ENCODE measurements at places on chromosomes 2 and 18.

- DNase-seq = no peak
Measured at GRCh38 chr2:109346601-109347228, 217.7 kb downstream of the SH3RF3 start.

GRCh38 chr2:26268213-26268612, 23.5 kb downstream of the HADHB start:
- DNase-seq = no peak

- DNase-seq = no peak
Measured at GRCh38 chr18:63317982-63318888, 1.3 kb downstream of the BCL2 start.

DNA sequence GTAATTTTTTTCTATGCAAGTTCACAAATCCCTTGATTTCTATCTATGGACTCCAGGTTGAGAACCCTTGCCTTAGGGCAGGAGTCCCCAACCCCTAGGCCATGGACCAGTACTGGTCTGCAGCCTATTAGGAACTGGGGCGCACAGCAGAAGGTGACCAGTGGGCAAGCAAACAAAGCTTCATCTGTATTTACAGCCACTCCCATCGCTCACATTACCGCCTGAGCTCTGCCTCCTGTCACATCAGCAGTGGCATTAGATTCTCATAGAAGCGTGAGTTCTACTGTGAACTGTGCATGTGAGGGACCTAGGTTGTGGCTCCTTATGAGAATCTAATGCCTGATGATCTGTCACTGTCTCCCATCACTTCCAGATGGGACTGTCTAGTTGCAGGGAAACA, 70.2 kb upstream of the SMAD2 start:
- DNase-seq = no peak

DNA sequence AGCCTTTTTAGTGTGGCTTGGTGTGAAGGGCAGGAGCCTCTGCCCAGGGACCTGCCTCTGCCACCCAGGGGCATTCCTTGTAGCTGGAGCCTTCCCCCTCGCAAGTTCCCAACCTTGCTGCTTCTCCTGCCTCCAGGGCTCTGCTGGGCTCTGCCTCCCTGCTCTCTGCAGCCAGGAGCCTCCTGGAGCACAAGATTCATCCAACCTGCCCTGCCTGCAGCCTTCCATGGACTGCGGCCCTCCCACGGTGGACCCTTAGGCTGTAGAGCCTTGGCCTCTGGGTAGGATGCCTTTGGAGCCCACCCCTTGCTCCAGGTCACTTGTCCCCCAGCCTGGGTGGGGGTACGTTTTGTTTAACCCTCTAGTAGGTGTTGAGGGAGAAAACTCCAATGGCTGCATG, 2.5 kb downstream of the SLC66A3 start:
- no peak for DNase-seq

- DNase-seq = no peak
Measured at GRCh38 chr18:8529609-8530008, 79.6 kb upstream of the RAB12 start.

- no peak for DNase-seq
Measured at GRCh38 chr2:208627110-208627884, 220.7 kb downstream of the PTH2R start.

- no peak for DNase-seq
Measured at GRCh38 chr2:98324181-98324580, 22.1 kb upstream of the CNGA3 start.

GRCh38 chr2:189504238-189504637, 63.0 kb downstream of the WDR75 start:
- DNase-seq = no peak

GRCh38 chr2:152762202-152762601, 43.8 kb downstream of the ARL6IP6 start:
- no peak for DNase-seq

GRCh38 chr2:148725564-148725963, 81.0 kb downstream of the EPC2 start:
- no peak for DNase-seq

DNA sequence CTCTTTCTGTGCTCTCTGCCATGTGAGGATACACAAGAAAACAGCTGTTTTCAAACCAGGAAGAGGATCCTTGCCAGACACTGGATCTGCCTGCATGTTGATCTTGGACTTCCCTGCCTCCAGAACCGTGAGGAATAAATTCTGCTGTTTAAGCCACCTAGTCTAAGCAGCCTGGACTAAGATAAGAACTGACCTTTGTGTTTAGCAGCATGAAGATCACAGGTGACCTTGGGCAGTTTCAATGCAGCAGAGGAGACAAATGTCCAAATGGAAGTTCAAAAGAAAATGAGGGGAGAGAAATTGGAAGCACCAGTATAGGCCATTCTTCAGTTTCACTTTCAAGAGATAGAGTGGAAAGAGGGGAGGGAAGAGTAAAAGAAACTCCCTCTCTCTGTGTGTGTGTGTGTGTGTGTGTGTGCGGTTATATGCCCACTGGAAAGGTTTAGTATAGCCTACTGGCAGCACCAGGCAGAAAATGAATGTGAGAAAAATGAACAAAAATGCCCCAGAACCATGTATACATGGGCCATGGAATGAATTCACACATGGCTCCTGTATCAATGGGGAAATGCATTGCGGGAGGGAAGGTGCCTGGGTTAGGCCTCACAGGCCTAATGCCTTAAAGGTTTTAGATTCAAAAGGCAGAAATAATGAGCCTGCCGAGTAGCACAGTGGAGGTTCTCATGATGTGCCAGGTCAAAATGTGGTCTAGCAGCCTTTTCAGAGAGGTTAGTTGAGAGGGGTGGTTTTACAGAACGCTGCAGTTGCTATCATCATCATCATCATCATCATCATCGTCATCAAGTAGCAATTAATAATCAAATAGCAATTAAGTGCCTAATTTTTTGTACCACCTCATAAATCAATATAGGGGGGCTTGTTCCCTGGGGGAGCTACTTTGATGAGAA, 1.1 kb upstream of the CERS6 start:
- DNase-seq = no peak

DNA sequence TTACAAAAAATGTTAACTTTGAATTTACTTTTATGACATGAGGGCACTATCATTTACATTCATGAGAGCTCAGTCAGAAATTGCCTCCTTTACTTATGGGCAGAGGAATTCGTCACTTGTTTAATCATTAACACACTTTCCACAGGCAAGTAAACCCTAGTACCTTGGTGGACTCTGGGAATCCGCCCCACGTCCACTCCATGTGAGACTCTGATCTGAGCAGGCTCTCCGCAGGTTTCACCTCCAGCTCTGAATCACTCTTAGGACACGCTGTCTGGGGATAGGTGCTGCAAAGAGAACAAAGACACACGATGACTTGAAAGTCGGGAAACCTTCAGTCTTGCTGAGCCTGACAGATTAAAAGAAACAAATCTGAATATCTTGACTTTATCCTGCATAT, 73.6 kb downstream of the LPIN2 start:
- DNase-seq = no peak

- DNase-seq = peak; percentile 46
Measured at GRCh38 chr2:37671009-37671815, at the start of gene CDC42EP3. Gene CDC42EP3, minus strand, starts transcription at chr2:37671642. Its CDS starts 25,055 bp downstream, at chr2:37646587.

DNA sequence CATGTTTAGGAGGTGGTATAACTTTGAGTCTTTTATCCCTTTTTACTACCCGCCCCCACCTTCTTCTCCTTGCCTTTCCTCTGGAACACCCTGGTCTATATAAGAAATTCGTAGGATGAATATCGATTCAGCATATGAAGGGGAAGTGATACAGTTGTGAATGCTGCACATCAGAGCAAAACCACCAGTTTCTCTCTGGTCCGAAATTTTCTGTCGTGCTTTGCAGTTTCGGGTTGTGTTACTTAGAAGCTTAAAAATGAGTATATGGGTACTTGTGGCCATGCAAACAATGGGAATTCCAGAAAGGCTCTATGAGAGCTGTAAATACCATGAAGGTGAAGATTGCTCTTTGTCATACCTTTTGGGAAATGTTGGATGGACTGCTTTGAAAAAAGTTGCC, 60.6 kb downstream of the DAW1 start:
- no peak for DNase-seq

DNA sequence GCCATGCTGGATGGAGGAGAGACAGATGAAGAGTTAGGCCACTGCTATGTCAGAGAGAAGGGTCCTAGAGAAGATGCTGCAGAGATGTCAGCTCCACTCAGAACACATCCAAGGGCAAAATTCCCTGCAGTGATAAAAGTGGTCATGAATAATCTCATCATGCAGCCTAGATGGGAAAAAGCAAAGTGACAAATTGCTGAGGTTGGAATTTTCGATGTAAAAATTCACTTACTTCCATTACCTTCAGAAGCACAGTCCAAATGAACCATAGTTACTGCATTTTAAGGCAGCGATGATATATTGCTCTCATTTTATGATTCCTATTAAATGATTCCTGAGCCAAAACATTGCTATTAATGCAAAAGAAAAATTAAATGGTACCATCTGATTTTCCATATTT, 16.4 kb downstream of the ANKRD29 start:
- no peak for DNase-seq

- no peak for DNase-seq
Measured at GRCh38 chr2:218166791-218167190, at the start of gene CXCR1. Gene CXCR1, minus strand, starts transcription at chr2:218166962. Its CDS starts 1,751 bp downstream, at chr2:218165211.

DNA sequence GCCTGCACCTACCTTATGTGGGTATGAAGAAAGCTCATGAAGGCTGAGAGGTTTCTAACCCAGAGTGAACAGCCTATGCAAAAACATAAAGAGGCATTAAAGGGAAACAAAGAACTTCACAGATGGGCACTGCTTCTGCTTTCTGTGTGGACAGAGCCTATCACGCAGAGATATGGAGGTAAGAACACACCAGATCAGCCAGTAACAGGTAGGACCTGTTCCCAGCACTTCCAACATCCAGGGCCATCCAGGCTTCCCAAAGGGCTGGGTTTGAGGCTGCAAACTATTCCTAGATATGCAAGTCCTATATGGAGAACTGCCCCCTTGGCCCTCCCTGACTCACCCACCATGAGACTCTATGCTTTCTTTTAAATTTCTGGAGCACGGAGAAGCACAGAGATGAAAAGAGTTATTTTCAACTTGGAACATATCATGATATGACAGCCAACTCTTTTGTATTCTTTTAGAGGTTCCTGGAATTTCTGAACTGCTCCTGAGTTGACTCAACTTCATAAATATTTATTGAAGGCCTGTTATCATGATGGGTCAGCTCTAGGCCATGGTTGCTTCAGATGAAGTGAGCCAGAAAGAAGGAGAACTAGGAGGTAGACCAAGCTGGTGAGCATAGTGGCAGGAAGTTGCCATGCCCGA, 77.4 kb upstream of the PPP1CB start:
- no peak for DNase-seq

DNA sequence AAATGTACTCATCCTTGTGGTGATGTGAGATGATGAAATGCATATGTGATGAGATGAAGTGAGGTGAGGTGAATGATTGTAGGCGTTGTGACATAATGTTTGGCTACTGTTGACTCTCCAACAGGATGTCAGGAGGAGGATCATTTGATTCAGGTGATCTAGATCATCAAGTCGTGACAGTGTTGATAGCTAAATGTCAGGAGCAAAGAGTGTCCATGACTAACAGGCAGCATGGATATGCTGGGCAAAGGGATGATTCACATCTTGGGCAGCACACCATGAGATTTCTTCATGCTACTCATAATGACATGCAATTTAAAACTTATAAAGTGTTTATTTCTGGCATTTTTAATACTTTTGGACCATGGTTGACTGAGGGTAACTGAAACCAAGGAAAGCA, 40.2 kb upstream of the UBXN4 start:
- no peak for DNase-seq

DNA sequence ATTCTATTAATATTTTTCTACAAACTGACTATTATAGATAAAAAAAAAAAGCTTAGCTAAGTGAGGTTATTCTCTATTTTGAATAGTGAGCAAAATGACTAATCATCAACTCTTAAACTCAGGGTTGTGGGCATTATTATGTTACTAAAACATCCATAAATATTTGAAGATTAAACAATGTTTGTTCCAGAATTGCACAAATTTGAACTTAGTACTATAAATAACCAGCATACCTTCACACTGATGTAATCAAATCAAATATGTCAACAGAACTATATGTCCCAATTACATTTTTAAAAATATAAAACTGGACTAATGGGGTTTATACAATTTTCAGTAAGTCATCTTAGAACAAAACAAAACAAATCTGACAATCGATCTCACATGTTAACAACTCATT, 800.9 kb downstream of the LRP1B start:
- DNase-seq = no peak

GRCh38 chr2:99088017-99088416, 53.5 kb upstream of the C2orf15 start:
- no peak for DNase-seq

DNA sequence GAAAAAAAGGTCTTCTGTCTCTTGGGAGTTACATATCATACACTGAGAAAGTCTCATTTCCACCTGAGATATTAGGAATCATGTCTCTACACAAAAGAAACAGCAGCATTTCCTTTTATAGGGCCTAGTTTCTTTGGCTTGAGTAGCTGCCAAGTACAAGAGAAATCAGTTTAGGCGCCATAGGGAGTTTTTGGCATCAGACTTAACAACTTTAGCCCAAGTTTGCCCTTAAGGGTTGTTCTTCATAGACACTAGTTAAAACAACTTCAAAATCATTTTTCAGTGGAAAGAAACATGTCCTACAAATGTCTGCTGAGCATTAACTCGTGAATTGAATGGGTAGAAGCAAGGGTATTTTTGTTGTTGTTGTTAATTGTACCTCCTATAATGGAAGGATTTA, 587.0 kb upstream of the DSEL start:
- DNase-seq = no peak

DNA sequence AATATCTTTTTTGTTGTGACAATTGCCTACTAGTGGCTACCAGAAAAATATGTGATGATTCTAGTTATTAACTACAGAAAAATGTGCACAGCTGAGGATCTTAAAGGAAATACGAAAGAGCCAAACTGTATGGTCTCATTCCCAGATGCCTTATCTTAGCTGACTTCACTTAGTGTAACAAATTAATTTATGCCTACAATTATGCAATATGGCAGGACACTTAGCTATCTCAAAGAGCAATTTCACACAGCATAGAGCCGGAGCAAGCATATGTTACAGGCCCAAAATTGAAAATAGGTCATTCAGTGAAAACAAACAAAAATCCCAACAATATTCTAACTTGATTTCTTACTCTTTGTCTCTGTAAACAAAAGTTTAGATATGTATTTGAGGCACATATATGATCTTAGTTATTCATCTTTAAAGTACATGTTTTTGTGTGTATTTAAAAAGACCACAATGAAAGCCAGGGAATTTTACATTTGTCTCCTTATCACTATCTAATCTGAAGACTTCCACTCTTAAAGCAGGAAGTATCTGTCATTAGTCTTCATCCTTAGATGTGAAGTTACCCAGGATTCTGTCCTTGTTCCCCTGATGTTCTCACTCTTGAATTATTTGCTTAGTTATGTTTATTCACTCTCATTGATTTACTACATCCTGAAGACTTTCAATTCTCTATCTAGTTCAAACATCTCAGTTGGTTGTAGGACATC, 1579.0 kb upstream of the NXPH2 start:
- no peak for DNase-seq

GRCh38 chr2:3756306-3756705, 52.9 kb downstream of the DCDC2C start:
- DNase-seq = no peak

DNA sequence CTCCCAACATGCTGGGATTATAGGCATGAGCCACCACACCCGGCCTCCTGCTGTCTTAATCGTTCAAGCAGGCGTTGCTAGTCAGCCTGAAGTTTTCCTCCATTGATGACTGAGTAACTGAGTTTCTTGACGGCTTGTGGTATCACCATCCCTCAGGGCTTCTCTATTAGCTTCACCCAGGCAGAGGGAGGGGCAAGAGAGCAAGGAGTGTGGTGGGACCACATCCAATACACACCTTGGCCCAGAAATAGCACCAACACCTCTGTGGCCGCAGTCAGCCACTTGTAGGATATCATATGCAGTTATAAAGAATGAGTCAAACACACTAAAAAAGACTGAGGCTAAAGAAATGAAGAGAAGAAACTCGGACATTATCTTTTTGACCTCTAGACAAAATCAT, 1009.4 kb upstream of the CELF4 start:
- no peak for DNase-seq

Data from NCI-H2227 treated with DMSO at 0.1 percent for 48 hours (cell line).